Sciatic nerve (tissue), 2 donors: ENCODE measurements at places on chromosomes 7 and 10. TPM values are rescaled to one million over a fixed set of nuclear protein-coding genes. Genes with fewer than 3 reads are reported as not detected.
A peak's percentile ranks its signal among the peaks of the same experiment; 100 is the strongest.

Gene BTBD16
- total RNA-seq = 0.89 TPM

Gene C10orf67
- total RNA-seq = 1.2 TPM

DNA sequence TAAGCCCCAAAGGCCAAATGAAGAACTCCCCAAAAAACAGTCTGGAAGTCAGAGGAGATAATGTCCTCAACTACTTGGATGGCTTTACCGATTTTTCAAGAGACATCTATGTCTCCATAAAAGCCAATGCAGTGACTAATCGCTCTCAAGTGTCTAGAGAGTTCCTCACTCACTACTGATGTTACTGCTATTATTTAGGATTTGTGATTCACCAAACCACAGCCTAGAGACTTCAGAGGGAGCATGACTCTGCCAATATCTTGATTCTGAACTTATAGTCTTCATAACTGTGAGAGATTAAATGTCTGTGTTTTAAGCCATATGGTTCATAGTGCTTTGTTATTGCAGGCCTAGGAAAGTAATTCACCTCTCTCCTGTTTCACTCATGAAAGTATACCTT lies 160.2 kb downstream of the IPMK start:
- no peak for DNase-seq

GRCh38 chr10:133142523-133143199 lies 17.4 kb upstream of the KNDC1 start:
- DNase-seq = no peak

DNA sequence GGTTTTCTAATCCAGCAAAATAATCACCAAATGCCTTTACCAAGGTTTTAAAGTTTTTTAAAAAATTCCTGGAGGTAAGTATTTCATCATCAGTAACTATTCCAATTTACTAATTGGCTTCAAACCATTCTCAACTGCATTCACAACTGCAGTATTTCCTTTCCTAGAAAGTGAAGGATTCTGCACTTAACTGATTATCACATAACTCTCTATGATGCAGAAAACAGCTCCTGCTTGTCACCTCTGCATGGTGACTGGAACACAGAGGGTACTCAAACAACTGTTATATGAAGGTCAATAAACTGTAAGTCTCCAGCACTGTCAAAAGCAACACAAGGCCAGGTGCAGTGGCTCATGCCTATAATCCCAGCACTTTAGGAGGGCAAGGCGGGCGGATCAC lies 42.6 kb downstream of the SRPK2 start:
- DNase-seq = no peak

GRCh38 chr10:50254479-50254878 lies 3.2 kb upstream of the ASAH2 start:
- DNase-seq = no peak

DNA sequence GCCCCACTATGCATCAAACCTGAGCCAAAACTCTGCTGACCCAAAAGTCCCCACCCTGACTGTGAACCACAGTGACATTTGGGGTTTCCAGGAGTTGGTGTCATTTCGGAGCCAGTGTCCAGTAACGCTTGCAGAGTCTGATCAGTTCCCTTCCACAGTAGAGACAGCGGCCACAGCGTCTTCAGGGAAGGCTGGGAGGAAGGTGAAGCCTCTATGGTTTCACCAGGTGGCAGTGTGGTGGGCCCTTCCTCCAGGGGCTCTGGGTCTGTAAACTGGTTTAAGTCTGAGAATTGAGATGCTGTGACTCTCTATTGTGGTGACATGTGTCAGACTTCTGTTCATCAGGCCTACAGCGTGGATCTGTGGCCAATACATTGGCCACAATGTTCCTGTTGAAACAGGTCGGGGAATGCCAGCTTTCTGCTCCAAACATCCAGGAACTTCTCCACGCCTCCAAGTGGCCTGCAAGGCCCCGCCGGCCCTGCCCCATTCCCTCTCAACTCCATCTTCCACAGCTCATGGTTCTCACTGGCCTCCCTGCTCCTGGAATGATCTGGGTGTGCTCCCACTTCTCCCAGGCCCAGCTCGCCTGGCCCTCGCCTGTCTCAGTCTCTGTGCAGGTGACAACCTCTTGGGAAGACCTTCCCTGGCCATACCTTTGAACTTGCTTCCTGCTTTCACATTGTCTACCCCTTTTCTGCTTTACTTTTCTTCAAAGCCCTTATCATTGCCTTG lies 124.5 kb upstream of the FAM20C start:
- peak; percentile 49 for DNase-seq

GRCh38 chr7:26863518-26864308 lies 677 bp downstream of the SKAP2 start:
- no peak for DNase-seq
